Left ventricle myocardium superior (tissue), 1 donor: ENCODE measurements at places on chromosomes 2 and 18. TPM values are rescaled to one million over a fixed set of nuclear protein-coding genes. Genes with fewer than 3 reads are reported as not detected.

LBX2 gene
- 0.52 TPM for total RNA-seq

- DNase-seq: no peak
These were observed 68.0 kb downstream of the FAM171B start for GRCh38 chr2:186761814-186762213.

GRCh38 chr2:175844169-175844568 lies 157.9 kb downstream of the LNPK start:
- no peak for DNase-seq

CRYBA2 gene
- not detected for total RNA-seq
